ENCODE measurements at places on chromosomes 11 and 22.

- DNase-seq: peak; percentile 17
These were observed 73.5 kb downstream of the ZBTB16 start for GRCh38 chr11:114132944-114133394.

DNA sequence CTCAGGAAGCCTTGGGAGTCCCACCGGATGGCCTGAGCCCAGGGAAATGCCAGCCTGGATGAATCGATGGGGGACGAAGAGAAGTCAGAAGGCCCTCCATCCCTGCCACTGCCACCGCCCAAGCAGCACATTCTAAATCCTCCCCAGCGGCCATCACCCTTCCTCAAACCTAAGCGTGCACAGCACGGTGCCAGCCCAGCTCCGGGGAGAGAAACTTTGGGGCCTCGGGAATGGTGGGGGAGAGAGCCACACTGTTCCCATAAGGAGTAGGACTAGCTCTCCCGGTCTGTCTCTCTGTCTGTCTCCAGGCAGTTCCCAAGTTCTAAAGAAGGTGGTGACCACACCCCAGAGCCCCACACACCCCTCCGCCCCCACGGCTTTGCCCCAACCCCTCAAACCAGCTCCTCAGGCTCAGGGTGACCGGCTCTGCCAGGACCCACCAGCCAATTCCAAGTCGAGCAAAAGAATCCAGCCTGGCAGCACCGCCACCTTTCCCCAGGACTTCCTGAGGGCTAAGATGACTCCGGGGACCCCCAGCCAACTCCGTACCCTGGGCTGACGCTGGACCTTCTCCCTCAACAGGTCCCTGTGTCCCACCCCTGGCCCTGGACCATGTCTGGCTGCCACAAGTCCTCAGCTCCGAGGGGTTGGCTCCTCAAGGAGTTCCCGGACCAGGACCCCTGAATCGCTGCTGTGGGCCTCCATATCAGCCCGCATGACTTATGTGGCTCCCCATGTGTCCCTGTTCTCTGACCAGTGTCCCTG is 2.7 kb downstream of the AHNAK start:
- no peak for DNase-seq

DNA sequence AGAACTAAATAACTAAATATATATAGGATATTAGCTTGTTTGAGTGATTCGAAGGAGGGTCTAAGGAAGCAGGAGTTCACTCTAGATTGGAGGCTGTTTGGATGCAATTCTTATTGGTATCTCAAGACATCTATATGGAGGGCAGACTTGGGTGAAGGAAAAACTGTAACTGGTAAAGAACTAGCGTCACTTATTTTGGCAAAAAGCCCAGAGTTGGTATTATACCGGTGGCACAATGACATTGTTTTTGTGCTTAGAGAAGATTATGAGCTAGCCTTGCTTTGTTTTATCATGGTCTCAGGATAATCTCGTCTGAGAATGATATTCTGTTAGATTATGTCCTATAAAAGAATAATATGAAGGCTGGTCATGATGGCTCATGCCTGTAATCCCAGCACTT is 6.0 kb upstream of the SLC35F2 start:
- DNase-seq: no peak

DNA sequence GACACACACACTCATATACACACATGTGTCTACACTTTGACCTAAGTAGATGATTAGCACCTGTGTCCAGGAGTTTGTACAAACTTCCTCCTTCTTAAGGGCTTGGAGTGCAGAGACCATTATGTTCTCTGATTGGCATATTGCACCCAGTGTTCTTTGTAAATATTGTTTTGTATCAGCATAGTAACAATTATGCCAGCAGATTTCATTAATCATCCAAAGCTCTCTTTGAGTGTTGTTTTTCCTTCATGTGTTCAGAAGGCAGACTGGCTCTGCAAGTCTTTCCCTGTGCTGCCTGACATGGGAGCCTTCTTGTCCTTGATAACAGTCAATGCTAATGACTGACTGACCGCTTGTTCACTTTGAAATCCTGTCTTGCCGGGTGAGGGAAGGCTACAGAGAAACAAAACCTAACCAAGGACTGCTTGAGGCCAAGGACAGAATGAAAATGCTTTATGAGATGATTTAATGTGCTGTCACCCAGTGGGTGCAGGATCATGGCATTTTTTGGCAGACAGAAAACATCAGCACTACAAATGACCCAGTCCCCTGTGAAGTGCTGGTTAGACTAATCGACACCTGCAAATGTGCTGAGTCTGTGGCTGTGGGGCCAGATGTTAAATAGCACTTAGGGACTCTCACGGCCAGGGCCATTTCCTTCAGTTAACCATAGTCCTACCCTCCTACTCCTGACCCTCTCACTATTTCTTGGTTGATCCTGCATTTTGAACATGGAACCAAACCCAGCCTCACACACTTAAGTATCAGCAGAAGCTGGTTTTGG is 6.6 kb upstream of the BARX2 start:
- no peak for DNase-seq

DNA sequence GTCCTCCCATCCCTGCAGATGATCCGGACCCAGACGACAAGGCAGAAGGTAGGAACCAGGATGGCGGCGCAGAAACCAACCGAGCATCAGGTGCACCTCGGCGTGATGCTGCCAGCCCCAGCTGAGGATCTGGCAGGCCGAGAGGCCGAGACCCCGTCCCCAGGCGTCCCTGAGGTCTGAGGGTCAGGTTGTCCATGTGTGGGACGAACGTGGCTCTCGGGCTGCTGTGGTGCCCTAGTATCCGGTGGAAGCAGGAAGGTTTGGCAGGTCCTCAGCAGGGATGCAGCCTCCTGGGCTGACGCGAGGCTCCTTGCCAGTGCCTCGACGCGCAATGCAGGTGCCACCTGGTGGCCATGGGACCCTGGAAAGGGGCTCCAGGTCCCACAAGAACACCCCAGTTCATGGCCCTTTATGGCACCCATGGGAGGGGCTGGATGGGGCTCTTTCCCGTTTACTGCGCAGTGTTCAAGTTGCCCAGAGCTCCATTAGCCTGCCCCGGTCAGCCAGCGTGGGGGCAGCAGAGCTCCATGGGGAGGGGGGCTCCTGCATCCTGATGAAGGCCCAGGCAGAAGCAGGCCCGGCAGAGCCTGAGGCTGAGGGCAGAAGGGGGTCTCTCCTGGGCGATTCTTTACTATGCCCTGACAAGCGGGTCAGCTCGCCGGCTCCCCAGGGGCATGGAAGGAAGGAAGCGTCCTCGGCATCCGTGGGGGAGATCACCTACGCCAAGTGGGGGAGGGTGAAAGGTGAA is 129.9 kb downstream of the CTTN start:
- no peak for DNase-seq

- no peak for DNase-seq
These were observed 81.4 kb downstream of the WNT7B start for GRCh38 chr22:45895436-45896152.

GRCh38 chr11:6319704-6320410 is 444 bp downstream of the CAVIN3 start:
- peak; percentile 97 for DNase-seq

GRCh38 chr11:2166091-2166851 is 5.3 kb upstream of the INS start:
- peak; percentile 8 for DNase-seq

GRCh38 chr11:44726283-44727113 is at the start of gene TSPAN18:
TSPAN18 (plus strand) TSS chr11:44726962; CDS start chr11:44906417, 179,455 bp downstream.
- no peak for DNase-seq

All from fibroblast of skin of back (primary cell).